ENCODE measurements at places on chromosomes 12 and 14.
A peak's percentile ranks its signal among the peaks of the same experiment; 100 is the strongest.

GRCh38 chr14:72621387-72622065 lies 272.4 kb downstream of the DPF3 start:
- DNase-seq = no peak

DNA sequence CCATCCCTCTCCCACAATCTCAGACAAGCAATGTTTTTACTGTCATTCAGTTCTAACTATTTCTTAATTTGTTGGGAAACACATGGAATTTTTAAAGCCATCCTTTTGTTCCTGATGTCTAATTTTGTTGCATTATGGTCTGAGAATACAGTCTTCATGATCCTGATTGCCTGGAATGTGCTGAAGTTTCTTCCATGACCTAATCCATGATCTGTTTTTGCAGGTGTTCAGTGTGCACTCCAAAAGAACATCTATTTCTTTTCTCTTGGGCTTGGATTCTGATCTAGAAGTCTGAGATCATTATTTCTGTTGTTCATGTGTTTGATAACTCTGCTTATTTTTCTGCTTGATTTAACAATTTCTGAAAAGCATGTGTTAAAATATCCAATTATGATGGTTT lies 43.2 kb upstream of the PHC1 start:
- no peak for DNase-seq

- DNase-seq = no peak
Observed at GRCh38 chr12:66065641-66066136, 64.9 kb downstream of the LLPH start.

DNA sequence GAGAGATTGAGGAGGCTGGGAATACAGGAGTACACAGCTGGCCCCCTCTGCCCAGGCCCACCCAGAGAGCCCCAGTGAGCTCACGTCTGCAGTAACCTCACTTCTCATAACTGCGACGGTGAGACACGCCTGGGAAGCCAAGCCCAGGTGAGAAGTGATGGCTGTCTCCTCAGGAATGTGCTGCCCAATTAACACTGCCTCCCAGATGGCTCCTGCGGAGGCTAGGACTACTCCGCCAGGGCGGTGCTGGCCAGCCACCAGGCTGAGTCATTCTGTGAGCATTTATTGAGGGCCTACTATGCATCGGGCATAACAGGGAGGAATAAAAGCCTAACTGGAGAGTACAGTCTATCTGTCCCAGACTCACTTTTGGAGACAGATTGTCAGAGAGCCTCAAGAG lies 9.3 kb upstream of the TMEM106C start:
- DNase-seq = no peak

DNA sequence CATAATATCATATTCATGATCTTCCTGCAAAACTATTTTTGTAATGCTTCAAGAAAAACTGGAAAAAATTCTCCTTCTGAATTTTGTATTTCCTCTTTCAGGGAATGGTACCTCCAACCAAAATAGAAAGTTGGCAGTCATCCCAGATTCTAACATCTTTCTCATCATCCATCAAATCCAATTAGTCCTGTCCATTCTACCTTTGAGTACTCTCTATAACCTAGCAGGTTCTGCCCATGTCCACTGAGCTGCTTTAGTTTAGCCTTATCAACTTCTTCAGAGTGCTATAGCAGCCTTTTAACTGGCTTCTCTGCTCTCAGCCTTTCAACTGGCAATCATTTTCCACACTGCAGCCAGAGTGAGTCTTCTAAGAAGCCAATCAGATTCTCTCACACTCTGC lies 236.2 kb downstream of the AKAP6 start:
- no peak for DNase-seq

GRCh38 chr12:52032446-52032803 lies 18.8 kb upstream of the NR4A1 start:
- peak; percentile 79 for DNase-seq

DNA sequence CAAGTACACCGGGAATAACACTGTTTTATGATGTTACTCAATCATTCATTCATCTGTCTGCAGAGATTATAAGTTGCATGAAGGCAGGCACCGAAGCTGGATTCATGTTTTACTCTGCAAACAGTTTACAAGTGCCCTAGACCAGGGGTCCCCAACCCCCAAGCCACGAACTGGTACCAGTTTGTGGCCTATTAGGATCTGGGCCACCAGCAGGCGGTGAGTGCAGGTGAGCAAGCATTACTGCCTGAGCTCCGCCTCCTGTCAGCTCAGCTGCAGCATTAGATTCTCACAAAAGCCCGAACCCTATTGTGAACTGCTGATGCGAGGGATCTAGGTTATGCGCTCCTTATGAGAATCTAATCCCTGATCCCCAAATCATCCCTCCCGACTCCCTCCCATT lies 38.1 kb upstream of the PLXNC1 start:
- DNase-seq = no peak

Measured in RPMI8226 (cell line).